ENCODE measurements at places on chromosomes 1 and 21. TPM values are rescaled to one million over a fixed set of nuclear protein-coding genes. Genes with fewer than 3 reads are reported as not detected.

The IGSF9 gene
- total RNA-seq = 22.9 TPM

The MRAP gene
- not detected for total RNA-seq

The LHX8 gene
- total RNA-seq = not detected

The EPS15 gene
- 60.1 TPM for total RNA-seq

The IL12RB2 gene
- not detected for total RNA-seq

The DMRTA2 gene
- not detected for total RNA-seq

- H3K27ac ChIP-seq = no peak overlapping the region
- no peak overlapping the region for H3K4me3 ChIP-seq
- no peaks in the 10 kb centered on the region for H3K4me1 ChIP-seq
- no peaks in the 10 kb centered on the region for H3K36me3 ChIP-seq
- H3K27me3 ChIP-seq = no peaks in the 10 kb centered on the region
- DNase-seq = no peak
Observed at GRCh38 chr1:95778217-95778616, 544.2 kb downstream of the RWDD3 start.

- no peak overlapping the region for H3K27ac ChIP-seq
- peaks cover 20% of the 10 kb centered on the region for H3K27me3 ChIP-seq
- peak overlapping the region; percentile 52 for H3K4me3 ChIP-seq
- no peaks in the 10 kb centered on the region for H3K36me3 ChIP-seq
- DNase-seq = peak; percentile 88
- H3K4me1 ChIP-seq = no peaks in the 10 kb centered on the region
Observed at GRCh38 chr1:231211005-231211857, 29.8 kb upstream of the GNPAT start.

DNA sequence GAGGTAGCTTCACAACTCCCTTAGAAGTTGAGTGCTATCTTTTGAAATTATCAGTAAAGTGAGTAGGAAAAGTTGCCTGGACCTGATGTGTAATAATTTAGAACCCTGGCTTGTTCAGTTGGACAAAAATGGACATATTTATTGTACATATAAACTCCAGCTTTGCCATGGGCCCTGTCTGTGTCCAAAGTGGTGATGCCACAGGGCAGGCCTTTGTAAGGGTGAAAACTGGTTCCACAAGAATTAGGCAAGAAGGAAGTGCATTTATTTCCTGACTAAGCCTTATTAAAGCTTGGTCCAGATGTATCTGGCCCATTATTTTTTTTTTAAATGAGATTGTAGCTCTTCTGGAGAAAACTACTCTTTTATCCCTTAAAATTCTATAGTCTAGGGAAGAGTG is 47.9 kb downstream of the MACO1 start:
- no peaks in the 10 kb centered on the region for H3K36me3 ChIP-seq
- peak; percentile 37 for DNase-seq
- H3K4me3 ChIP-seq = no peak overlapping the region
- H3K27me3 ChIP-seq = no peaks in the 10 kb centered on the region

DNA sequence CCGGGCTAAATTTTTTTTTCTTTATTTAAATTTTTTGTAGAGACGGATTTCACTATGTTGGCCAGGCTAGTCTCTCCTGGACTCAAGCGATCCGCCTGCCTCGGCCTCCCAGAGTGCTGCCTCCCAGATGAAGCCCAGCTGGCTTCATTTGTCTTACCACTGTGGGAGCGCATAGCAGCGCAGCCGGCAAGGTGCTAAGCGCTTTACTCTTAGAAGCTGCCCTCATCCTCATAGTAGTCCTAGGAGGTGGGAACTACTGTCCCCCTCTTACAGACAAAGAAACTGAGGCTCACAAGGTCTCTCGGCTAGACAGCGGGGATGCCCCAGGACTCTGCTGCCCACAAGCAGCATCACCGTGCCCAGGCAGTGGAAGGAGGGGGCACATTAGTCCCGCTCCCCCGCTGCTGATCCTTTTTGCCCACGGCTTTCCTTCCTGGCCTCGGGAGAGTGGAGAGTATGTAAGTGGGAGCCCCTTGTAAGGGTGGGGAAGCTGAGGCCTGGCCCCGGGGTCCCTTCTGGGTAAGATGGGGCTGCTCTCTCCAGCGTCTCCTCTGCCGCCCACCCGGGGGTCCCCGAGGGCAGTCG is 726 bp downstream of the TMEM54 start:
- DNase-seq = no peak
- H3K36me3 ChIP-seq = no peaks in the 10 kb centered on the region
- H3K4me3 ChIP-seq = peak overlapping the region; percentile 97
- H3K4me1 ChIP-seq = no peaks in the 10 kb centered on the region
- H3K27ac ChIP-seq = no peak overlapping the region

GRCh38 chr1:214019499-214019898 is 31.7 kb downstream of the PROX1 start:
- no peaks in the 10 kb centered on the region for H3K36me3 ChIP-seq
- no peak for DNase-seq
- H3K4me3 ChIP-seq = no peak overlapping the region
- no peaks in the 10 kb centered on the region for H3K27me3 ChIP-seq
- no peaks in the 10 kb centered on the region for H3K4me1 ChIP-seq
- no peak overlapping the region for H3K27ac ChIP-seq

DNA sequence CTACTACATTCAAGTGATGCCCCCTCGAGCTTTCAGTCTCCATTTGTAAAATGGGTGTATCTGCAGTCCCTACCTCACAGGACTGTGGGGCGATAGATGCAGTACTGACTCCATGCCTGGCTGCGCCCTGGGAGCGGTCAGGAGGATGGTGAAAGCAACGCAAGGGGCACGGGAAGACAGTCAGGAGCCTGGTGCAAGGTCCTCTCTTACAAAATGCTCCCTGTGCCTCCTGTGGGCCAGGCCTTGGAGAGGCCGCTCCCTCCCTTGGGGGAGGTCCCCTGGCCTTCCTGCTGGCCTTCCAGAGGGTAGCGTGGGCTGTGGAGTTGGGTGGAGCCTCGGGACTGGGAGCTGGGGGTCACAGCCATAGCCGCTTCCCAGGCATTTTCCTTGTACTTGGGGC is 21.6 kb downstream of the FAM151A start:
- H3K36me3 ChIP-seq = no peaks in the 10 kb centered on the region
- H3K27me3 ChIP-seq = no peaks in the 10 kb centered on the region
- no peak overlapping the region for H3K4me3 ChIP-seq
